Colonic mucosa (tissue), 4 donors: ENCODE measurements at places on chromosomes 6 and 20.

DNA sequence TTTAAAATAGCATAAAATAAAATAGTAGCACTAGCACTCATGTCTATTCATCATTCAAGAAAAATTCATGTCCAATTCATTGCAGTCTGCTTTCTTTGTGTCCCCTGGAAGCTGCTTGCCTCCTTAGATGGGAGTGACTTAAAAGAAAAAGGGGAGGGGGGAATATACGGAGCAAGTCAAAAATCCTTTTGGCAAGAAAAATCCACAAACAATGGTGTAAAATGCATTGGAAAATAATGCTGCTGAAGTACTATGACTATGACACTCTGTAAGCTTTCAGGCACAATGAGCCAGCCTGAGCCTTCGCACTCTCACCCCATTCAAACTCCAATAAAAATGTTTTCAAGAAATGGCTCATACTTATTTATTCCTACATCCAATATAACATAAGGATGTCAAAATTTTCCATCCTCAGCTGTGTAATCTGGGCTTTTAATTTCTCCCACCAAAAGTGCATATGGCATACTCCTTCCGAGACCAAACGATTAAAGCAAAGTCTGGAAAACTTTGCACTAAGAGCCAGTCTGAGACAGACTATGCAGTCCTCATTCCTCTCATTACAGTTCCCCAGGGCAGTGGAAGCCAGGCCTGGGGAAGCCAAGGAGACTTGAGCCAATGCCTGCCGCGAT lies 790 bp downstream of the NEDD9 start:
- DNase-seq: no peak

- DNase-seq: no peak
Observed at GRCh38 chr6:57063847-57064246, 17.4 kb downstream of the KIAA1586 start.

- no peak for DNase-seq
Observed at GRCh38 chr6:27768556-27768955, 143.6 kb downstream of the OR2B2 start.

GRCh38 chr20:43662943-43663655 lies 3.8 kb upstream of the MYBL2 start:
- peak; percentile 54 for DNase-seq
